ENCODE measurements at places on chromosomes 7 and 10.

- DNase-seq = no peak
These were observed 741.4 kb upstream of the POT1 start for GRCh38 chr7:125670926-125671572.

DNA sequence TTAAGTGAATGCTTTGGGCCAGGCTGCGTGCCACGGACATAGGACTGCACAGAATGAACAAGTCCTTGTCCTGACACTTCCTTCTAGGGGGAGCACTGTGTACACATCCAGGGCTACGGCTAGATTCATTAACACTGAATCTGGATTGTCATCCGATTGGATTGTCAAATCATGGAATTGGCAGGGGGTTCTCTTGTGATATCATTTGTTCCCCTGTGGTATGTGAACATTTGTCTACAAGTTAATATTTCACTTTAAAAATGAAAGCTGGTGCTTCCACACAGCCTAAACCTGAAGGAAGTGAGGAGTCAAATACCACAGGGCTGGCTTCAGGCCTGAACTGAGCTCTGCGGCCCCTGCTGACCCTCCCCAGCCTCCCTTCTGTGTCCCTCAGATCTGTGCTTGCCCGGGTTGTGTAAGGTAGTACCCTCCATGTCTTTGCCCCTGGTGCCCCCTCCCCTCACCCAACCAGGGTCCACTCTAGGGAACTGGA is 75.6 kb downstream of the SNX10 start:
- DNase-seq = no peak

GRCh38 chr7:121940918-121941317 is 68.0 kb downstream of the PTPRZ1 start:
- DNase-seq = no peak

- no peak for DNase-seq
These were observed at the start of gene ZNF804B for GRCh38 chr7:88759230-88760135. Gene ZNF804B (plus strand): TSS chr7:88759700. CDS start chr7:88759977, 277 bp downstream.

- no peak for DNase-seq
These were observed 7.3 kb downstream of the SKIDA1 start for GRCh38 chr10:21518149-21518640.

GRCh38 chr7:143392875-143393266 is 11.7 kb downstream of the ZYX start:
- DNase-seq = no peak

DNA sequence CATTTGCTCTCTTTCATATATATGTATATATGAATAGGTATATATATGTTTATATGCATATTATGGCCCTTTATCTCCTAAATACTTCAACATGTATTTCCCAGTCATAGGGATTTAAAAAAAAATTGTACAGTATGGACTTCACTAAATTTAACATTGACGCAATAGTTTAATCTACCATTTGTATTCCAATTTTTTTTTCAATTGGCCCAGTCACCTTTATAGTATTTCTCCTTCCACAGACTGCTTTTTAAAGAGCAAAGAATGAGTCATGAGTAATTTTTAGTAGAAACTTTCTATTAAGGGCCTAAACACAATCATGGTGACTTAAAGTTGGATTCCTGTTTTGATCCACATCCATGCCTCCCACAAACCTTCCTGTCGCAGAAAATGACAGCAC is 20.5 kb downstream of the CCSER2 start:
- no peak for DNase-seq

- DNase-seq = no peak
These were observed 28.5 kb upstream of the DPYSL4 start for GRCh38 chr10:132158122-132158741.

GRCh38 chr7:134584290-134584689 is 35.4 kb downstream of the AKR1B15 start:
- no peak for DNase-seq

GRCh38 chr7:150610233-150610632 is 22.0 kb downstream of the GIMAP6 start:
- DNase-seq = no peak

DNA sequence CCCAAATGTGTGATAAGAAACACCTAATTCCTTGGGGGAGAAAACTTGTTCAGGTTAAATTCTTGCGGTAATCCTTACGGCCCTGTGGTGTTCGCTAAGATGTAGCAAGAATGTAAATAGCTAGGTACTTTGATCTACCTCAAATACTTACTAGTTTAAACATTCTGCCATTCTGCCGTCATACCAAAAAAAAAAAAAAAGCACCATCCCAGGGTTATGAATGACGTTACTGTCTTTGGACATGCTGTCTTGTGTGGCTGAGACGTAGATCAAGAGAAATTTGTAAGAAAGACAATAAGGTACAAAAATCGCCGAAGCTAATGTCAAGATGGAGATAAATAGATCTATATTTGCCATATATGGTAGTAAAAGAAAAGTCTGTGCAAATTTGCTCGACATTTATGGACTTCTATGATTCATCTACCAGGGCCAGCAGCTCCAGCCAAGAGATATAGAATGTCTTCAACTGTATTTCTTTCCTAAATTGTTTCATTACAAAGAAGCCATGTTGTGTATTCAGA is 195.6 kb downstream of the CUX1 start:
- DNase-seq = no peak

DNA sequence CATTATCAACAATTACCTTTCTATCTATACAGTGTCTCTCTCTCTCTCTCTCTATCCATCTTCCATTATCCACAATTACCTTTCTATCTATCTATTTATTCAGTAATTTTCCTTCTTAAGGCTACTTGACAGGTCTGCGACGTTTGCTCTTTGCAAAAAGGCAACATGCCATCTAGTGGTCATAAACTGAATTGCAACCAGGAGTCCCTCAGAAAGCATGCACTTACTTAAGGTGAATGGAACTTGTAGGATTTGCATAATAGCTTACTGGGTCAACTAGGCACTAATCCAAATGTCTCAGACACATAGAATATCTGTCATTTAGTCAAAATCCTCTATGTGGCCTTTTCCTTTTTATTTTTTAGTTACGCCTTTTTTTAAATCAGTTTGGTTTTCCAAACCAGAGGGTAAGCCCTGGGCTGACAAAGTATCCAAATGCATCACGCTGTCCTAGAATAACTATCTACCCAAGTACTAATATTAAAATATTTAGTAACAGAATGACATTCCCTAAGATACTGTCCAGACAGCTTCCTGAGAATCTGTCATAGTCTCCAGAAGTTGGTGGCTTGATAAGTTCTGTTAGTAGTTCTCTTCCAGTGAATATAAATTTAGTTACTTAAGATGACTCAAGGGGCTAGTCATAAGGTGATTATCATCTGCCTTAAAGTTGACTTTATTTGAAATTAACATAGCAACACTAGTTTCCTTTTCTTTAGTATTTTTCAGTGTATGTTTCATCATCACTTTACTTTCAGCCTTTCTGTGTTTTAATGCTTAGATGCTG is 208.3 kb downstream of the PPP1R3A start:
- peak; percentile 11 for DNase-seq

GRCh38 chr7:24706211-24707170 is 50.8 kb downstream of the GSDME start:
- DNase-seq = no peak

DNA sequence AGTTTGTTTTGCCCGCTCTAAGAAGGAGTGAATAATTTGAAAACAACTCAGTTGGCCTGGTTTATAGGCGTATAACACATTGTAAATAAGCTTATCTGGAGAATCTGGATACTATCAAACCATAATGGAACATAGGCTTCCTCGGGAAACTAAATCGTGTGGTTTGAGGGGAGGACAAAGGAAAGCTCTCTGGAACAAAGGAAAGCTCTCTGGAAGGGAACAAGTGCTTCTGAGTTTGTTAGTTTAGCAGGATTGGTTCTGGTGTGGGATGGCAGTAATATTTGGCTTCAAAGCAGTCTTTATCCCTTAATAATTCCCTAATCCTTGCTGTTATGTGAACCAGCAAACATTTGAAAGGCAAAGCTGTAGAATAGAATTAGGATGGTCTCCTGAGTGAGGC is 15.0 kb upstream of the SLK start:
- no peak for DNase-seq

DNA sequence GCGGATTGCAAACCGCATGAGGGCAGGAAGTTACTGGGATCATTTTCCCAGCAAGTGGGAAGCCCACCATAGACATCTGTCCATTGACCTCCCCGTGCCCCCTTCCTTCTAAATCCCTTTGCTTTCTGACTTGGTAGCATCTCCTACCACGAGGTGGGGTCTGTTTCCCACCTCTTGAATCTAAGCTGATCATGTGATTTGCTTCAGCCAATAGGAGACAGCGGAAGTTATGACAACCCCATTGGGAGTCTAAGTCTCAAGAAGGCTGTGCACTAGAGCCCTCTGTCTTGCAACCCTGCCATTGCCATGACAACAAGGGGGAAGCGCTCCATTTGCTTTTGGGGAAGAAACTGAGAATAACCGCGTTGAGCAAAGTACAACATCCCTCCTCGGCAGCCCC is 39.2 kb upstream of the CARD11 start:
- no peak for DNase-seq

GRCh38 chr7:36568452-36568849 is 155.8 kb downstream of the AOAH start:
- DNase-seq = no peak

DNA sequence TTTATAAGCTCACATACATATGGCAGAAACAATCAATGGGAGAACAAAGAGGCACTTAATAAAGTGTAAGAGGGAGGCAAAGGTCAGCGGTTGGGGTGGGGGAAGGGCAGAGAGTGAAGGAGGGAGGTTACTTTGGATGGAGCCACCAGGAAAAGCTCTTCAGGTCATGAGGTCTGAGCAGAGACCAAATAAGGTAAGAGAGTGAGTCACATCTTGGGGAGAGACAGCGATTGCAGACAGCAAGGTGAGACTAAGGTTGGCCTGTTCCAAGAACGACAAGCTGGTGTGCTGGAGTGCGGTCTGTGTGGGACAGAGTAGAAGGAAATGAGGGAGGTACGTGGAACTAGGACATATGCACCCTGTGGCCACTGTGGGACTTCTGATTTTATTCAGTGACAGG is 74.3 kb upstream of the TOMM7 start:
- no peak for DNase-seq

- DNase-seq = no peak
These were observed 988.6 kb downstream of the SORCS1 start for GRCh38 chr10:106175760-106176377.

DNA sequence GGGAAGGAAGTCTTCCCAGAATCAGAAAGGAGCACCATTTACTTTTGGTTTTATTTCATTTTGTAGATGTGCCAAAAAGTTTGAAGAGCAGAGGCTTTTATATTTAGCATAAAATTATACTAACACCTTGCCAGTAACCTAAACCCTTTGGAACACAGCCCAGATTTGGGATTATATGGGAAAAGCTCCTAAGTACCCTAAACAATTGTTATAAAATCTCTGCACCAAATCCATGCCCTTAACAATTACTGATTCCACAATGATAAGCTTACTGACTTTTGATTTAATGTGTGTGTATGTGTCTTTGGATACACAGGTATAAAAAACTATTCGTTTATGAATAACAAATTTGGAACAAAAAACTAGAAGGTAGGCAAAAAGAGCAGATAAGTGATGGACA is 39.0 kb upstream of the TMEM229A start:
- no peak for DNase-seq

DNA sequence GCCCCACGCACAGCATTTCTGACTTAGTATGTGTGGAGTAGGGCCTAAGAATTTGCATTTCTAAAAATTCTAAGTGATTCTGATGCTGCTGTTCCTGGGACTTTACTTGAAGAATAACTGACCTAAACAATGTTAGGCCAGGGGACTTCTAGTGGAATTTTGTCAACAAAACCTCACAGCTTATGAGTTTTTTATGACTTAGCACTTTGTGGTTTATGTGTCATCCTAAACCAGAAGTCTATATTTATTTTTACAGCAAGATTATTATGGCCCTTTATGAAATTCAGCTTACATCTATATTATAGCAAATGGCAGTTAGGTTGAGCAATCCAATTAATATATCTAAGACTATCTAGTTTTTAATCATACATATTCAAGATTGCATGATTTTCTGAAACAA is 24.6 kb upstream of the BET1 start:
- no peak for DNase-seq

GRCh38 chr10:129193148-129193547 is 273.9 kb upstream of the MGMT start:
- no peak for DNase-seq

DNA sequence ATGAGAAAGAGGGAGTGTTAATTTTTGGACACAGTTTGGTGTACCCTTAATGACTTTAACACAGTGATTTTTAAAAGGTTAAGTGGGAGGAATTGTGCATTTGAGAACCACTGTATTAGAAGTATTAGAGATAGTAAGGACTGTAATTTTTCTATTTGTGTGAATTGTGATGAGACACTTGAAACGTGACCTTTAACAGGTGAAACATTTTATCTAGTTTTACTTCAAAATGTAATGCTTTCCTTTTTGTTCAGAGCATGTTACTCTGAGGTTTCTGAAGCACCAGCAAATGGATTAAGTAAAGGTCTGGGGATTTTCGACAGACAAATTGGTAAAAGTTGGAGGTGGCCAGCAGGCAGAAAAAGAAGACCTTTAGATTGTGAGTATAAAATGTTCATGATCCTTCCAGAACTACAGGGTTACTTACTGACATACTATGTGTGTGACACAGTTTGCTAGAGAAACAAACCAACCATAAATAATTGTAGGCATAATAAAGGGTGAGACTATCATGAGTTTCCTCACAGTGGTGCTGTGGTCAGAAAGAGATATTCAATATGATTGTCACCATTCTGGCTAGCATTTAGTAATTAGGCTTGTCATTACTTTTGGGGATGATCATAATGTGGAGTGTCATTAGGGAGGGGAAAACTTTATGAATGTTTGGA is 26.1 kb downstream of the LCOR start:
- DNase-seq = no peak

GRCh38 chr7:22435105-22435504 is 64.9 kb downstream of the STEAP1B start:
- DNase-seq = no peak

DNA sequence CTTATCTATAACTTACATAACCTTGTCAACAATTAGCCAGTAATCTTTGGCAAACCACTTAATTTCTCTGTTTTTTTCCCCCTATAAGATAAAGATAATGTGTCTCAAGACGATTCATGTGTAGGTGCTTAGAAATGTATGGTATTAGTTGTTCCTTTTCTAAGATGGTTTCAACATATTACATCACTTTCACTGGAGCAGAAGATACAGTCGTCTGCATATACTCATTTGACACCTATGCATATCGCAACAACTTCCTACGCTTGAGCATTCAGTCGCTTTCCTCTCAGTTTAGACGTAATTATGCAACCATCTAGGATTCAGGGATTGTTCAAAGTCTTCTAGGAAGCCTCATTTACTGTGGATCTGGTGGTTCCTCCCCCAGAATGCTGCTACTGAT is 396.7 kb downstream of the PHTF2 start:
- no peak for DNase-seq

DNA sequence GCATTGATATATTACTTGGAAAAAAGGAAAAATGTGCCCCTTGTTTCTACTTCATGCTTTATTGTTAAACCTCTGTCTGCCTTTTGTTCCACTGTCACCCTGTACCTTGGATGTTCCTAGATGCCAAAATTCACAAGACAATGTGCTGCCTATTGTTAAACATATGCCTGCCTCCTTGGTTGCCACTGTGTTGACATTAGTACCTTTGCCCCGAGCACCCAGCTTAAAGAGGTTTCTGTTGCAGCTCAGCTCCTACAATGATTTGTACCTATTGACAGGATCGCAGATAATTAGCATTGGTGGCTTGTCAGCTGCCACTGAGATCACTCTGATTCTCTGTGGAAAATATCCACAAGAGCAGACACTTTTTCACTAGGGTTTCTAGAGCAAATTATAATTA is 188.0 kb downstream of the KCND2 start:
- DNase-seq = no peak

Measured in stimulated activated CD8-positive, alpha-beta memory T cell treated with anti-CD3 and anti-CD28 coated beads, Interleukin-12 subunit alpha, Interleukin-12 subunit beta, amount 100 ng/mL, for 1 hour (primary cell).